ENCODE measurements at places on chromosomes 13 and 19.

DNA sequence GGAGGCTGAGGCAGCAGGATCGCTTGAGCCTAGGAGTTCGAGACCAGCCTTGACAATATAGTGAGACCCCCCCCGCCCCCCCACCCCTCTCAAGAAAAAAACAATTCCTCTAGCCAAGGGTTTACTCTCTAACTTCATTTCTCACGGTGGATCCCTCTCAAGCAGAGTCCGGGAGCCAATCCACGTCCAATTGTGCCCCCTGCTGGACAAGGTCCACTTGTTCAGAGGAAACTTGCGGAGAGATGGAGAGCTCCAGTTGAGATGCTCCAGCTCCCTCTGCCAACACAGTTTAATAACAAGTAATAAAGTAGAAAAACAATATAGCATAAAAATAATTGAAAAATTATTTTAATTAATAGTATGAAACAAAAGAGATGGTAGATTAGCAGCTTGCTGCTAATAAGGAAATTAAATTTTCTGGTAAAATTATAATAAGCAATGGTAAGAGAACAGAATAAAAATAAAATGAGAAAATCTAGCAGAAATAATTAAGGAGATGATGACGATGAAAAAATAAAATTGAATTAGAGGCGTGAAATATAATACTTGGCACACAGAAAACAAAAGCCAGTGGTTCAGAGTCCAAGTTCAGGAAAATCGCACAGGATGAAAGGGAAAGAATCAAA is 14.5 kb upstream of the SIGLEC14 start:
- DNase-seq: peak; percentile 86
- H3K27ac ChIP-seq: no peak overlapping the region
- H3K27me3 ChIP-seq: peaks cover 32% of the 10 kb centered on the region
- no peak overlapping the region for H3K4me3 ChIP-seq
- H3K36me3 ChIP-seq: no peaks in the 10 kb centered on the region

DNA sequence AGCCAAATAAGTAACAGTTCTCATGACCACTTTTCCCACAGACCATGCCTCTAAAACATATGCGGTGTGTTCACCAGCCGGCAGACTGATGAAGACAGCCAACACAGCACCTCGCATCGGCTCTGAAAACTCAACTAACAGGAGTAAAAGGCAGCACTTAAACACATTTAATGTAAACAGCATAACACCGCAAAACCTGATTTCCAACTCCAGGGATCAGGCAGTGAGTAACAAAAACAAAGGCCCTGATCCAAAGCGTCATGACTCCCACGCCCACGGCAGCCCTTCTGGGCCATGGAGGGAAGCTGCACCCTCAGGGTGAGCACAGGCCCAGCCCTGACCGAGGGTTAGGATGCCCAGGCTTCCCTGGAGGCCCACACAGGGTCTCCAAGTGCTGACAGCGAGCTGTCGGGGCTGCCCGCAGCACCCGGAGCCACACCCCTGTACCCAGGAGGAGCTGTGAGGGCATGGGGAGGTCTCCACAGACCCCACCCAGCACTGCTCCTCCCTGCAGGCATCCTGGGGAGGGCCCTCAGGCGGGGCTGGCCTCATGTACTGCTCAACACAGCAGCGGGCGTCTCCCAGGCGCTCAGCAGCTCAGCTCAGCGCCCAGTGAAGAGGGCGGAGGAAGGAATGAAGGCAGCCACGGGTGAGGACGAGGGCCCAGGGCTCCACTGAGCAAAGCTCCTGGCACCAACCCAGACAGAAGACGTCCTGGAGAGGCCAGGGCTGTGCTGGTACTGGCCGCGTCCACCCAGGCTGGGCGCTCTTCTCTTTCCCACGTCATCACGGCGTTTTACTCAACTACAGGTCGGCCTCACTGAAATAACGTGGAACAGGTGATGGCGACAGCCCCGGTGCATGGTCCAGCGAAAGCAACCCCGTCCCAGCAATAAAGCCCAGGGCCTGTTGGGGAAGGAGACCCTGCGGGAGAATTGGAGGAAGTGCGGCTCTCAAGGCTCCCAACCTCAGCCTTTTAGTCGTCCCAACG is 53.7 kb downstream of the RASA3 start:
- no peak for DNase-seq
- peaks cover 50% of the 10 kb centered on the region for H3K4me1 ChIP-seq
- H3K27me3 ChIP-seq: no peaks in the 10 kb centered on the region
- peaks cover 11% of the 10 kb centered on the region for H3K36me3 ChIP-seq
- H3K27ac ChIP-seq: peak overlapping the region; percentile 78

DNA sequence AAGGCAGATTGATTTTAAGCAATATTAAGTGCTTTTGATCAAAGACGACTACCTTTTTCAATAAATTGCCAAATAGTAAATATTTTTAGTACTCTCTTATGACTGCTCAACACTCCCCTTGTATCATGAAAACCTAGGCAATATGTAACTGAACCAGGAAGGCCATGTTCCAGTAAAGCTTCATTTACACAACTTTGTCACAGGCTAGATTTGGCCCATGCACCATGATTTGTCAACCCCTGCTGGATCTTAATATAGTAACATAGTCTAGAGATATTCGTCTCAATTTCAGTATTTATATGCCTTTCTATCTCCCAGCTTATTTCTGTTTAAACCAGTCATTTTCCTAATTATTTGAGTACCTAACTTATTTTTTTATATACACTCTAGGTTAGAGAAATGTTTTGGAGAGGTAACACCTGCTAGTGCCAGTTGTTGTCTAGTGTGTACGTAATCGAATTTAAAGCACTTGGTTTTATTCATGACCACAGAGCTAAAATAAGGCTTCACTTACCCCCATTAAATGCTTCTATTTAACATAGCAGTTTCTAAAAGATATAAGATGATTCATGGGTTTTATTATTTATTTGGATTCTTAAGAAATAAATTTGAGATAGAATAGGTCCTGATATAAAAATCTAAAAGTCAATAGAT is 21.0 kb downstream of the TPP2 start:
- H3K27me3 ChIP-seq: no peaks in the 10 kb centered on the region
- peaks cover 41% of the 10 kb centered on the region for H3K36me3 ChIP-seq
- no peak overlapping the region for H3K27ac ChIP-seq
- DNase-seq: no peak

- H3K4me1 ChIP-seq: peaks cover 42% of the 10 kb centered on the region
- H3K27me3 ChIP-seq: peaks cover 15% of the 10 kb centered on the region
Observed at GRCh38 chr13:50222569-50223332, 207.5 kb downstream of the KCNRG start.

DNA sequence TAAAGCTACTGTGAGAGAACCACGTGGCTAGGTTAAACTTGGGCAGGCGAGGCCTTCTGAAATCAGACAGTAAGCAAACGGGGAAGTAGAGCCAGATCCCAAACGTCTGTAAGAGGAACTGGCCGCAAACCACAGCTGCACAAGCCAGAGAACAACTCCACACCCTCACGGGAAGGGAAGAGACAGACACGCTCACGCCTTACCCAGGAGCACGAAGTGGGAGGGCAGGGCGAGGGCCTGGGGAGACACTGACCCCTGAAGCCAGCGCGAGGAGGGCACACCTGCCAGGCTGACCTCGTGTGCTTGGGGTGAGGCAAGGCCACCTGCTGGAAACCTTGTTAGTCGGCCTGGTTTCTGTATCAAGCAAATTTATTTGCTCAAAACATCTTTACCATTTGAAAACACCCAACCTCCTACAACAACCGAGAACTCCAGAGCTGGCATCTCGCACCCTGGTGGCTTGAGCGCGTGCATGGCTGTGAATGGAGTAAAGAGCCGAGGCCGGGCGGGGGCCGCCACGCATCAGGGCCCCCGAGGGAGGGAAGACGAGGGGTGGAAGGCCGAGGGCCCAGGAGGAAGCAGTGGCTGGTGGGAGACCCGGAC is 7.3 kb downstream of the POLR2E start:
- H3K4me3 ChIP-seq: peak overlapping the region; percentile 2
- H3K27me3 ChIP-seq: no peaks in the 10 kb centered on the region
- H3K36me3 ChIP-seq: peaks cover 55% of the 10 kb centered on the region
- H3K27ac ChIP-seq: peak overlapping the region; percentile 84
